ENCODE measurements at places on chromosomes 3 and 15.

DNA sequence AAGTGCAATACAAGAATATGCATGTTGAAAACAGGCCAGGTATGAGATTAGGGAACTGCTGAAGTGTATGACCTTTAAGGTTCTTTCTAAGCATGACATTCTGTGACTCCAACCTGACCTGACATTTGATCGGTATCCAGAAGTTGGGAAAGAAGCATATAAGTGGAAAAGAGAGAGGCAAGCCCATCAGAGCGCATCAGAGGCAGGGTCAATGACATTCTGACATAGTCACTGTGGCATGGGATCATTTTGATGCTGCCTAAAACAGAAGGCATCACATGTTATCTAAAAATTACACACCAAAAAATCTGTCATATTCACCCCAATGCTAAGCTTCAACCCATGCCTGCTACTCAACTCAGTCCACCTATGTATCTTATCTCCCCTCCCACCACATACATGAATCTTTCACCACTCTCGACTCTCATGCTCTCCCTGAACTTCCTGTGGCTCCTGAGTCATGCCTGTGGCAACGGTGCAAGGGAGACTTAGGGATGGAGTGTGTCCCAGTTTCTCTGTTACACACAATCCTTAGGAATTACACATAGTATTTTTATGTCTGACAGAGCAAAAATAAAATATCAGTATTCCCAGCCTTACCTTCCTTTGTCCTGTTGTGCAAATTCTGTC lies 20.5 kb upstream of the LRRN1 start:
- DNase-seq = no peak

DNA sequence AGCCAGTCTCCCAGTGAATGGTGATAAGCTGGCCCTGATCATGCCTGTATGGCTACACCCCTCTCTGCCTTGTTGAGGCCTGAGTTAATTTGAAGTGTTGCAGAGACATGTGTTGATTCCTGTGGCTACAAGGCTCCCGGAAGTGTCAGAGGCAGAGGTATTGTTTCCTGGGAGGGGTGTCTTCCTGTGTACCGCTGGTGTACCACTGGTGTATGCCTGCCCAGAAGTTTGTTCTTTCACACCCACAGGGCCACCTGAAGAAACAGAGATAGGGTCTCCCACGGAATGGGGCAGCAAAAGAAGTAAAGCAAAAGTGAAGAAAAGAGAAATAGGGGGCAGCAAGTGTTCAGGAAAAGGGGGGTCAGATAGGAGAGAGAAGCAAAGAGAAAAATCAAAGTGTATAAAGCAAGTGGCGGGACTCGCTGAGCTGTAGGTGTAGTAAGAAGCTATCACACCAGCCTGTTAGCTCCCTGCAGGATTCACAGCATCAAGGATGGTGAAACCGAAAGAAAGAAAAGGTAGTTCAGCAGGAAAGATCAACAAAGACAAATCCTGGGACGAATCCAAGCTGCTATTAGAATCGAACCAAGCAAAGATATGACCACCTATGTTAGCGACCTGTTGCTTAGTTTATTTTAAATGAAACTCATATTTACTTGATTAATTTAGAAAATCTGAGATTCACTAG lies 36.6 kb upstream of the CD47 start:
- no peak for DNase-seq

GRCh38 chr15:75810874-75811498 lies 32.3 kb upstream of the UBE2Q2 start:
- DNase-seq = no peak

DNA sequence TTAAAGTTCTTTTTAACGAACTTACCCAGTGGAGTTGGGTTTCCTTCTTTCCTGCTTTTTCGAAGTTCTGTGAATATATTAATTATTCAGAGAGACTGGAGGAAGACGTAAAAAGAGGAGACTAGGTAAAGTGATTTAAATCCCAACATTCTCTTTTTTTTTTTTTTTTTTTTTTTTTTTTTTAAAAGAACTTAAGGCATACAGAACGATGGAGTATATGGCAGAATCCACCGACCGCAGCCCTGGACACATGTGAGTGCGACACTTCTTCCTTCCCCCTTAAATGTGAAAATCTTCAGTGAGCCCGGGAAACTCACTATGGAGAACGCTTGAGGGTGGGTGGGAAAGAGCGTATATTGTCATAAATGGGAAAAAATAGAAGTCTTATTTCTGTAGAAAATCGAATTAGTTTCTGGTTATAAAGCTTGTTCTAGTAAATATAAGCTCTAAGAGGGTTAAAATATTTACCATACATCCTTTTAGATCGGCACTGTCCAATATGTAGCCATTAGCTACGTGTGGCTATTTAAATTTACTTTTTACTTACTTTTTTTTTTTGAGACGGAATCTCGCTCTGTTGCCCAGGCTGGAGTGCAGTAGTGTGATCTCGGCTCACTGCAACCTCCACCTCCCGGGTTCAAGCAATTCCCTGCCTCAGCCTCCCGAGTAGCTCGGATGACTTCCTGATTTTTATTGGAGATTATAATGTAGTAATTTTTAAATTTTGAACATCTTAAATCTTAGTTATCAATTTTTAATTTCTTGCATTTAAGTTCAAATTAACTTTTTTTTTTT lies 892 bp downstream of the NMD3 start:
- DNase-seq = no peak

- DNase-seq = no peak
These were observed 815.4 kb downstream of the SQOR start for GRCh38 chr15:46450112-46450809.

GRCh38 chr3:171874251-171874681 lies 31.1 kb downstream of the TMEM212 start:
- DNase-seq = no peak

GRCh38 chr3:158532099-158532734 lies 38.8 kb upstream of the MLF1 start:
- no peak for DNase-seq

DNA sequence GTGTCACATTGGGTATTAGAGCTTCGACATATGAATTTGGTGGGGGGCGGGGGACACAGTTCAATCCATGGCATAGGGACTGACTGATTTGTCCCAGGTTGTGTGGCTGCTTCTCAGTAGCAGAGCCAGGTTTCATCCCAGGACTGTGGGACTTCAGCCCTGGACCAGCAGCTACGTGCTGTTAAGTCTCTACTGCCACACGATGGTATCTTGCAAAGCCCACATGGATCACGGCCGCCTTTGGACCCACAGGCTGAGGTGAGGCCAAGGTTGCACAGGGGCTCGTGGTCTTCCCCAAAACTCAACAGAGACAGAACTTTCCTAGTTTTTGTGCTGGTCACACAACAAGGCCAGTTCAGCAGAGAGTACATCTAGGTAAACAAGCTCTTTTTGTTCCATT lies 97.4 kb downstream of the LRRK1 start:
- DNase-seq = no peak

DNA sequence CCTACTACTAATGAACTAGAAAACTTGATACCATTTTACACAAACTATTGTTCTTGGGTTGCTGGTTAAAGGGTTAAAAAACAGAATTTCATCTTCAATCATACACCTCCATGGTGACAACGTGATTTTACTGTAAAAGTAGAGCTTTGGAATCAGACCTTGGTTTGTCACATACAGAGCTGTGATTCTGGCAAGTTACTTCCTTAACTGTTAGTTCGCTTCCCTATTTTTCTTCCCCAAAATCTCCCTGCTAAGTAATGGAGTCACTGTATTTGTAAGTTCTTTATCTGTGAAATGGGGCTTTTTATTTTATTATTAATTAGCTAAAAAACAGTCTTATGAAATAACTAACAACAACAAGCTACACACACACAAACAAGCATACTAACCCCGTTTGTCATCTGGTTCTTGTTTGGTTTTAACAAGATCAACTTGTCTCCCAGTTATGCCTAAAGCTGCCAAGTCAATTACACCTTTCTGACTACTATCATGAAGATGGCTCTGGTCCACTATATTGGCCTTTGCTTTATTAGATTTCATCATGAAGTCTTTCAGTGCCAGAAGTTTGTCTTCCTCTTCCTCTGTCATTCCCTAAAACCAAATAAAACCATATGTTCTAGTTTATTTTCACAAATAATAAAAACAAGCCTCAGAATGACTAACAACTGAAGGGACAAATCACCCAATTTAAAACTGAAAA lies 38.6 kb downstream of the PIK3R4 start:
- DNase-seq = no peak

DNA sequence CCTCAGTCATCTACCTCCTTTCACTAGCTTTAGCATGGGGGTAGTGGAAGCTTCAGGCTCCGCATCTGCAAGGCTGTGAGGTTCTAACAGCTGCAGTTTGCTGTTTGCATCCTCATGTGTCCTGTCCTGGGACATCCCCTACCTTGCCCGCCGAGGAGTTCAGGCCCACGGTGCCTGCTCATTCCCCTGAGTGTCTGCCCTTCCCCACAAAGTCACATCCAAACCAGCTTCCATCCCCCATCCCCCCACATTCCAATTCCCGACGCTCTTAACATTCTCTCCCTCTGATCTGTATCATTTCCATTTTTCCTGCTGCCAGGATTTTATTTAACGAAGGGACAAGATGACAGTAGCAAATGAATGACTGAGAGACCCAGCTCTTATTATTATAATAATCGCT lies 43.8 kb downstream of the HRH1 start:
- no peak for DNase-seq

- DNase-seq = no peak
These were observed 40.1 kb downstream of the CPN2 start for GRCh38 chr3:194311000-194311399.

DNA sequence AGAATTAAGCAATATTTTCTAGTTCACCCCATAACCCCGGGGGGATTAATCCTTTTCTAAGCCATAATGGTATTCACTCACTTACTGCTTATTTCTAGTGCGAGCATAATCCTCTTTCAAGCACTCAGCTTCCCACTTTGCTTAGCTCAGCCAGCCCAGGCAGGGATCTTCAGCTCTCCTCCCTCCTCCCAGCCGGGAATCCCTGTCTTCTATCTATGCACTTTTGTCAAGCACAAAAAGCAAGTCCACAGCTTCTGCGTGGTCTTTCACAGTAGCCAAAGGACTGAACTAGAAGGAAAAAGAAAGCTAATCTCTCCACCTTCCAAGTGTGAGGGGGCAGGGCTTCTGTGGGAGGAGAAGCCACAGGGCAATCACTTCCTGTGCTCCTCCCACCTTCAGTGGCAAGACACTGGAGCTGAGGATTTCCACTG lies 62.8 kb downstream of the PEX5L start:
- DNase-seq = no peak

DNA sequence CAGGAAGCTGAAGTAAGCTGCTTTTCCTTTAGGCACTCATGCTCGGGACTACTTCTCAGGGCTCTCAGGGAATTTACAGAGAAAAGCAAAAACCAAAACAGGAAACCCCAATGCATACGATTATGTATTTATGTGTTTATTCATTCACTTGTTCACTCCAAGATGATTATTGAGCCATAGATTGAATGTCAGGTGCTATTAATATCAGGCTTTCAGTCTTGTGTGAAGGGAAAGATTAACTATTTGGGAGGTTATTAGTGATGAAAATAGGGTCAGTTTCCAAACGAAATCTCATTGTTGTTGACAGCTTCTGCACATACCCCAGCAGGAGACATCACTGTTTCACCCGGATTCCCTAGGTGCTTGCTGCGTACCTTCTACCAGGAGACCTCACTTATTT lies 135.8 kb downstream of the NEK11 start:
- no peak for DNase-seq

- no peak for DNase-seq
These were observed 241.7 kb downstream of the FEZF2 start for GRCh38 chr3:62131620-62132019.

- DNase-seq = no peak
These were observed 168.8 kb downstream of the ADAMTS9 start for GRCh38 chr3:64518950-64519349.

GRCh38 chr15:44397869-44398268 lies 29.6 kb upstream of the CTDSPL2 start:
- DNase-seq = no peak

GRCh38 chr3:133269393-133269792 lies 130.5 kb upstream of the BFSP2 start:
- no peak for DNase-seq

Data from activated gamma-delta T cell (primary cell).